Activated CD8-positive, alpha-beta memory T cell treated with anti-CD3 and anti-CD28 coated beads for 4 hours (primary cell): ENCODE measurements at places on chromosomes 7 and 10.

GRCh38 chr10:17912754-17913153 lies 39.0 kb upstream of the SLC39A12 start:
- no peak for DNase-seq

- DNase-seq, result no peak
Measured at GRCh38 chr7:98488167-98488566, 87.3 kb upstream of the BAIAP2L1 start.

DNA sequence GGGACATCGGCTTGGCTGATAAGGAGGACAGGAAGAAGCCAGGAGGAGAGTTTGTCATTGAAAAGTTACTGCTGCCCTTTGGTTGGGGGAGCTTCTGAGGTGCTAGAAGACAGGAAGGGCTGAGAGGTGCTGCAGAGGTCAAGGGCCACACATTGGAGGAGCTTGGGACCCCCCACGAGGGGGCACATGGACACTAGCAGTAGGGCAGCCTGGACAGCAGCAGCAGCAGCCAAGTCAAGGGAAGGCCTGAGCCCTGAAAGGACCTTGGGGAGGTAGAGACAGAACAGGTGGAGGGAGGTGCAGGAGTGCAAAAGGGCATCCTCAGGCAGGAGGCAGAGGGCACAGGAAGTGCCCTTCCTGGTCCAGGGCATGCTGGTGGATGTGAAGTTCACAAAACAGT lies 439.7 kb upstream of the IGFBP3 start:
- DNase-seq, result no peak

DNA sequence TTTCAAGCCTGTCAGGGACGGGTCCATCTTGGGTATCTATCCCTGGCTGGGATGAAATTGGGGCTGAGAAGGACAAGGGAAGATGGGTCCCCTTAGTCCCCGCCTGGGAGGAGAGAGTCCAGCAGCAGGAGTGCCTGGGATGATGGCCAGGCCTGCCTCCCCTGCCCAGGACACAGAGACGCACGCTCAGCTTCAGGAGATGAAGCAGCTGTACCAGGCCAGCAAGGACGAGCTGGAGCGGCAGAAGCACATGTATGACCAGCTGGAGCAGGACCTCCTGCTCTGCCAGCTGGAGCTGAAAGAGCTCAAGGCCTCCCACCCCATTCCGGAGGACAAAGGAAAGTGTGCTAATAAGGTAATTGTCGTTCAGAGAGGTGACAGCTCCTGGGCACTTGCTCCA lies 15.4 kb downstream of the CCDC136 start:
- DNase-seq, result no peak

DNA sequence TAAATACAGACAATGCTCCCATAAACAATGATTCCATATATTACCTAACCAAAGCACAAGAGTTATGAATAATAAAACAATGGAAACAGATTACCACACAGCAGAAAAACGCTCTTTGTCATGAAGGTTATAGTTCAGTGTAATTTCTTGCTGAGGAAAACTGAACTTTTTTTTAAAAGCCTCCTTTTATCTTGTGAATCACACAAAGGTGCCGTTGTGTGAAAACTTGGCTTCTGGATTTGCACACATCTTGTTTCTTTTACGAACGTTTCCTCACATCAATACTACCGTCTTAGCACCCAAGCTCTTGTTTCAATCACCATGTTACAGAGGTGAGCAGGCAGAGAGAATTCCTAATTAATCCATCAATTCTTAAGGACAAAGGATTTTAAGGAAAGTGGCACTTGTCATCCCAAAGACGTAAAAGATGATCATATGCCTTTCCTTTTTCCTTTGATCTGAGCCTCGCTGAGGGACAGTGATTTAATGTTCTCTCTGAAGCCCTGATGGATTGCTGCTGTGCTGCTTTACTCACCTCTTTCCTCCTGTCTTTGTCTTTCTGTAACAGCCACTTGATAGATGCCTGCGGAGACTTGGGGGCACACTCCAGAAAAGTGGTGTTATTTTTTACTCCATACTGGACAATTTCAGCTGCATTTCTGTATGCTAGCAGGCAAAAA lies 110.1 kb downstream of the CD36 start:
- no peak for DNase-seq

DNA sequence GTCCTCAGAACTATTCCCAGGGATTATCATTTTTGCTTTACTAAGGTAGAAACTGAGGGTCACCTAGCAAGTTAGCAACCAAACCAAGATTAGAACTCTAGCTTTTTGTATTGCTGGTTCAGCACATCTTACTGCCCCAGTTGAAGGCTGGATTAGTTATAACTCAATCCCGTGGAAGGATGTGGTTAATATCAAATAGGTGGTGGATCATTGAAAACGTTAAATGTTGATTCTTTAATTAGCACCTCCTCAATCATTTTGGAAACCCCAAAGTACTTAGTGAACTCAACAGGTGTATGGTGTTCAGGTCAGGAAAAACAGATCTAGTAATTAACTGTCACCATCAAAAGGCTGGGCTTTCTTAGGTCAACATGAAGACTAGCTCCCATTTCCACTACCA lies 152.4 kb downstream of the ARID5B start:
- no peak for DNase-seq

GRCh38 chr7:40382145-40382544 lies 247.3 kb downstream of the SUGCT start:
- DNase-seq, result no peak

DNA sequence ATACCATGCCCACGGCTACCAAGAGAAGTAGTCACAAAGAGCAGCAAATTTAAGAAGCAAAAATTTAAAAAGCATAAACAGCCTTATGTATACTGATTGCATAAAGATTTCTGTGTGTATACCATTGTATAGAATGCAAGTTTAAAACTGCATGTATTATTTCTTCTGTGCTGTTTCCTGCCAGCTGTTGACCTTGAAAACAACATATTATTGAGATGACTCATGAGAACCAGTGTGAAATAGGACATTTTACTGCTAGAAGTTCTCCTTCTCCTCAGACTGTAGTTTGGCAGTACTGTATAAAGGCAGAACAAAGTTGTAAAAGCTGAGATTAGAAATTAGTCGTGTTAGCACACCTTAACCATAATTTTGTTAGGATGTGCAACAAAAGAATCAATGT lies 42.3 kb upstream of the SGCE start:
- DNase-seq, result no peak

DNA sequence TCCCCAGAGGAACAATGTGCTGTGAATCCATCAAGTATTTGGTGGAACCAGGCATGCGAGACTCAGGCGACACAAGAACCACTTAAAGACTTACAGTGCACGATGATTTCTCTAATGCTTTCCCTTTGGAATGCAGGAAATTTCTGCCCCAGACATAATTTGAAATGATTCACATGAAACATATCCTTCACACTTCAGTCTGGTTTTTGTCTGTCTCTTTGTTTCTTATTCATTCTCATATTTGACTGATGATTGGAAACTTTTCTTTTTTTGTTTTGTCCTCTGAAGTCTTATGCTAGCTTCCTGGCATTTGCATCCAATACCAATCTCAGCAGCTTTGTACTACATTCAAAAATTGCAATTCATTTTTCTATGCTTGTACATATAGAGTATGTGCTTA lies 502.8 kb downstream of the PHTF2 start:
- DNase-seq, result no peak

- DNase-seq, result no peak
Measured at GRCh38 chr7:133646472-133647315, 393.8 kb downstream of the EXOC4 start.

- DNase-seq, result no peak
Measured at GRCh38 chr10:31583293-31583692, 264.3 kb downstream of the ZEB1 start.

DNA sequence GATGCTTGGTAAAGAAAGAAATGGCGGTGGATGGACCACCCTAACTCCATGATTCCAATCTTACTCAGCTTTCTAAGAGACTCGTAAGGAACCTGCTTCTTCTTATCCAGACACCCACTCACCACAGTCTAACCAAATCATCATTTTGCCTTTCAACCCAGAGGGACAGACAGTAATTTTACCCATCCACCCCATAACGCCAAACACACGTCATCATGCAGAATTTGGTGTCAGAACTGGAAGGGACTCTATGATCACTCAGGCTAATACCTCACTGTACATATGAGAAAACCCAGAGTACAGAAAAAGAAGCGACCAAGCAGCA lies 388 bp downstream of the ECD start:
- no peak for DNase-seq

DNA sequence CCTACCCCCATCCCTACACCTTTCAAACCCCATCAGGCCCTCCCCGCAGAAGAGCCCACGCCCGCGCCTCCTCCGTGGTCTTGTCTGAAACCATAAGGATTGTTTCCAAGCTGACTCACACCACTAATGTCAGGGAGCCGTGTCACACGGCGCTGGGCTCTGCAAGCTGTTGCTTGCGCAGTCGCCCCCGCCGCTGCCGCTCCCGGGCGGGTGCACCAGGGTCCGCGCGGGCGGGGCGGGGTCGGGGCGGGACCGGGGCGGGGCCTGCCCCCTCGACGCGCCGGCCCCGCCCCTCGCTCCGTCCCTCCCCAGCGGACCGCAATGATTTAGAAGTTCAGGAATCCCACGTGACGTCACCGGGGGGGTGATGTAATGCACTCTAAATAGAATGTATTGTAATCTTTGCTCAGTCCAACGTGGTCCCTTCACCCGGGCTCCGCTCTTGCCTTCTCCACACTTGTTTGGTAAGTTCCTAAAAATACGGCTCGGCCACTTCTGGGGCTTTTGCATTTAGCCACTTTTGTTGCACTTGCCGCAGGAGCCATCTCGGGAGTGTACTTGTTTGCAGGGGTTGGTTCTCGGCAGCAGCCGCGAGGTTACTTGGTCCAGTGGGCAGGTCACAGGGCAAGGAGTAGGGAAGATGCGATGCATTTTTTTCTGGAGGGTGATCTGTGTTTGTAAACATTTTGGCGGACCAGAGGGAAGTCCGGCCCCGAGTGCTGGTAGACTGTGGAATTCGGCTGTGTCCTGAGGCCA lies 3.2 kb upstream of the CREB5 start:
- peak; percentile 63 for DNase-seq

GRCh38 chr7:96316949-96317348 lies 4.9 kb downstream of the SLC25A13 start:
- no peak for DNase-seq

DNA sequence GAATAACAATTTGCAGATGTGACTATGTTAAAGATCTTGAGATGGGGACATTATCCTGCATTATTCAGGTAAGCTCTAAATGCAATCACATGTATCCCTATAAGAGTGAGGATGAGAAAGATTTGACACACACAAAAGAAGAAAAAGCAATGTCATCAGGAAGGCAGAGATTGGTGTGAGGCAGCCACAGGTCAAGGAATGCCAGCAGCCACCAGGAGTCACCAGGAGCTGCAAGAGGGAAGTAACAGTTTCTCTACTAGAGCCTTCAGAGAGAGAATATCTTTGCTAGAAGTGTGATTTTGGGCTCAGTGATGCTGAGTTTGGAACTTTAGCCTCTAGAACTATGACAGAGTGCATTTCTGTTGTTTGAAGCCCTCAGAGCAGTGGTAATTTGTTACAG lies 700.3 kb upstream of the SEMA3D start:
- DNase-seq, result no peak

DNA sequence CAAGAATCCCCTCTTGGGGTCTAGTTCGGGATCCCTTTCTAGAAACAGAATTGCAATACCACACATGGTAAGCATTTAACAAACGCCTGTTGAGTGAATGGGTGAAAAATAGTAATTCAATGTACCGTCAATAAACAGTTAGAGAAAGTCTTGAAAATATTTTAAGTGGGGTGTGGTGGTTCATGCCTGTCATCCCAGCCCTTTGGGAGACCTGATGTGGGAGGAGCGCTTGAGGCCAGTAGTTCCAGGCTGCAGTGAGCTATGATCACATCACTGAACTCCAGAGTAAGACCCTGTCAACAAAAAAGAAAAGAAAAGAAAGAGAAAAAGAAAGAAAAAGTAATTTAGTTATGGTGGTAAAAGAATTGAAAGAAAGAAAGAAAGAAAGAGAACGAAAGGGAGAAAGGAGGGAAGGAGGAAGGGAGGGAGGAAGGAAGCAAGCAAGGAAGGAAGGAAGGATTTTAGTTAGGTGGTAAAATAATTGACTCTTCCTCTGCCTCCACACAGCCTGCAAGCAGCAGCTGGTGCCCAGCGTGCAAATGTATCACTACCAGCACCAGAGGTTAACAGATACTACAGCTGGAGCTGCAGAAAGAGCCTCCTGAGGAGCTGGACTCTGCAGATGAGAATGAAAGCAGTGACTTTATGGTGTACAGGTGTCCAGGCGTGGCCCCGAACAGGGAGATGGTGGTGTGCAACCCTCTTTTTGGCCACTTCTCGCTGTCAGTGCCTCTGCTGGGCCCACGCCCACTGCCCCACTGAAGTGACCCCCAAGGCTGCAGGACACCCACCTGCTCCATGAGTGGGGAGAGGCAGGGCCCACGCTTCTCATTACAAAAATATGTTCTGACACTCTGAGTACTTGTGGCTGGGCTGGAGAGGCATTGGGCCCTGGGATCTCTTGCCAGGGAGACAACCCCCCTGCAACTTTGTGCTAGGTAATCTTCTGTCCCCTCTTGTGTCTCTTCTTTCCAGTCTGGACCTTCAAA lies 135.4 kb downstream of the BAMBI start:
- DNase-seq, result no peak

DNA sequence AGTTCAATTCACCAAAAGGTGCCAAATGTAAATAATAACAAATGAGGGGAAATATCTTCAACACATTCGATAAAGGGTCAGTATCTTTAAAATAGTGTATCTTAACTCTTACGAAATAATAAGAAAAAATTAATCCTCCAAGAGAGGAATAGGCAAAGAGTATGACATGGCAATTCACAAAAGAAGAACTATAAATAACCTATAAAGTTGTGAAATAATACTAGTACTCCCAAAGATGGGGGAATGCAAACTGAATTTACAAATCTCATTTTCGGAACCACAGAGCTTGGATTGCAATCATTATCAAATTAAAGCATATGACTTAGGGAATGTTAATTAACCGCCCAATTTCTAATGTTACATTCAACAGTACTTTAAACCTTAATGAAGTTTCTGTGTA lies 78.2 kb upstream of the TARP start:
- no peak for DNase-seq

DNA sequence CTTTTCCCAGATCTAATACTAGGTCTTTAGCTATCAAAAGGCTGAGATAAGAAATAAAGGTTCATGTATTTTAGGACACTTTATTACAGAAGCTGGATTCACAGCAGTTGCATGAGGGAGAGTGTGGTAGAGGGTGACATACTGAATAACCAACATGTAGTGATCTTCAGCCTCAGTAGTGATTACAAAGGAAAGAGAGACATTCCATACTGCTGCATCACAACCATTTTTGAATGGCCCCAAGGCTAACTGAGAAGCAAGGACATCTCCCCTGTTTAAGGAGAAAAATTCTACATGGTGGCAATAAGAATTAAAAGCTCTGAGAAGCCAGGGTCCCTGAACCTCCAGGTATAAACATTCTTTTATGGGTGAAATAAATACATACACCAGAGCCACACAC lies 35.3 kb downstream of the COG5 start:
- no peak for DNase-seq
